ENCODE measurements at places on chromosomes 1 and 21. TPM values are rescaled to one million over a fixed set of nuclear protein-coding genes. Genes with fewer than 3 reads are reported as not detected.

- peaks cover 3% of the 10 kb centered on the region for H3K4me1 ChIP-seq
- no peak overlapping the region for H3K27ac ChIP-seq
- H3K27me3 ChIP-seq: no peaks in the 10 kb centered on the region
- no peak overlapping the region for H3K4me3 ChIP-seq
- H3K36me3 ChIP-seq: no peaks in the 10 kb centered on the region
Measured at GRCh38 chr1:22955146-22955545, 17.5 kb downstream of the LACTBL1 start.

DNA sequence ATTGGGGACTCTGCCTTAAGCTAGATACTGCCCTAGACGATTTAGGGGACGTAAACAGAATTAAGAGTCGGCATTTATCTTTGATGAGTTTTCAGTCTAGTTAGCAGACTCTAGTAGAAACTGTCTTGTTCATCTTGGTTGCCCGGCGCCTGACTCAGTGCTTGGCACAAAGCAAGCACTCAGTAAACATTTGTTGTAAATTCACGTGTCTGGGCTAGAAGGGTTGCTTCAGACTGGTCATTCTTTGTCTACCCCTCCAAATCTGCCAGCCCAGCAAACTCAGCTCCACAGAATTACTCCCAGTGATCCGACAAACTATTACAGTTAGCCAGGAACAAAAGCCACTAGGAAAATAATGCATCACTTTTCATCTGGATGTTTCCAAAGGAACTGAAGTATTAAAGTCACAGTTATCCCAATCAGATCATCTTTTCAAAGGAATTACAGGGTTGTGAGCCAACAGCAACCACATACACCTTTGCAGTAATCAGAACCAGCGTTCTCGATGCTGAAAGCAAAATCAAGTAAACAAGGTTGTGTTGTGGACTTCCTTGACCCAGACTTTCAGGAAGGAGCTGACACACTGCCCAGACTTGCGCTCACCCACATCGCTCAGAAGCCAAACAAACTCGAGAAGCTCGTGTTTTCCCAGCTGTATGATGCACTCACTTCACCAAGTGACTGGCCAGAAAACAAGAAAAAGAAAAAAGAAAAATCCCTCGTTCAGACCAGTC is 66.5 kb upstream of the GADD45A start:
- peak overlapping the region; percentile 39 for H3K27ac ChIP-seq
- H3K4me1 ChIP-seq: peaks cover 10% of the 10 kb centered on the region
- peak overlapping the region; percentile 21 for H3K4me3 ChIP-seq
- H3K36me3 ChIP-seq: no peaks in the 10 kb centered on the region
- DNase-seq: peak; percentile 77

- no peak overlapping the region for H3K27ac ChIP-seq
- no peaks in the 10 kb centered on the region for H3K27me3 ChIP-seq
- no peaks in the 10 kb centered on the region for H3K36me3 ChIP-seq
Measured at GRCh38 chr1:91135799-91136198, 114.0 kb upstream of the ZNF644 start.

DNA sequence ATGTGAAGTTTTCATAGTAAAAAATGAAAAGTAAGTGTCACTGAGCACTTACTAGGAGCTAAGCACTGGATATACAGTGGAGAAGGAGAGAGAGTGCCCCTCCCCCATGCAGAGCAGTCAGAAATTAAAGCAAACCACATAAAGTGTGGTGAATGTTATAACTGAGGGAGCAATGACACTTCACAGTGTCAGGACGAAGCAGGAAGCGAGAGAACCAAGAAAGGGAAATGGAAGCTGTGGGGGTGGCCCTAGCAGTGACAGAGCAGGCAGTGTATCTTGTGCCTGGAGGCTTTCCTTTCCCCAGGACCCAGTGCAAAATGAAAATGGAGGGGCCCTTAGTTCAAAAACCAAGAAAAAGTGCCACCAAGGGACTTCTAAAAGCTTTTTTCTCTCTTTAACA is 21.5 kb upstream of the RCAN3 start:
- no peaks in the 10 kb centered on the region for H3K27me3 ChIP-seq
- no peaks in the 10 kb centered on the region for H3K4me1 ChIP-seq
- no peak for DNase-seq
- no peak overlapping the region for H3K4me3 ChIP-seq
- no peak overlapping the region for H3K27ac ChIP-seq

FAM151A gene
- polyA plus RNA-seq: 0.06 TPM

GRCh38 chr1:169207797-169208520 is 101.5 kb downstream of the ATP1B1 start:
- H3K27ac ChIP-seq: no peak overlapping the region
- H3K36me3 ChIP-seq: no peaks in the 10 kb centered on the region
- DNase-seq: no peak
- no peaks in the 10 kb centered on the region for H3K27me3 ChIP-seq
- H3K4me1 ChIP-seq: no peaks in the 10 kb centered on the region

DNA sequence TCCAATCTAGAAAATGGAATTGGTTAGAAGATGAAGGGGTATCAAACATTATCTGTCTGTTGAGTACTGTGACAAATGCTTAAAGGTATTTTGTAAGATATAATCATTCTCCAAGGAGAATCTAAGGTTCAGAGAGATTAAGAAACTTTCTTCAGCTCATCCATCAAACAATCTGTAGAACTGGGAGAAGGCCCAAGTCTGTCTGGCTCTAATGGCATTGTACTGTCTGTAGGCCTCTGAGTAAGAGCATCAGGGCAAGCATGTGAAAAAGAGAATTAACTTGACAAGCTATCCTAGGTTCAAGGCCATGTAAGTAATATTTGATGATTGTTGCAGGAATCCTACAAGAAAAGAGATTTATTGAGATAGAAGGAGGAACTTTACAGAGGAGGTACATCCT is 5.3 kb upstream of the FGGY start:
- DNase-seq: no peak
- no peak overlapping the region for H3K4me3 ChIP-seq

TTC34 gene
- 0.59 TPM for polyA plus RNA-seq

DNA sequence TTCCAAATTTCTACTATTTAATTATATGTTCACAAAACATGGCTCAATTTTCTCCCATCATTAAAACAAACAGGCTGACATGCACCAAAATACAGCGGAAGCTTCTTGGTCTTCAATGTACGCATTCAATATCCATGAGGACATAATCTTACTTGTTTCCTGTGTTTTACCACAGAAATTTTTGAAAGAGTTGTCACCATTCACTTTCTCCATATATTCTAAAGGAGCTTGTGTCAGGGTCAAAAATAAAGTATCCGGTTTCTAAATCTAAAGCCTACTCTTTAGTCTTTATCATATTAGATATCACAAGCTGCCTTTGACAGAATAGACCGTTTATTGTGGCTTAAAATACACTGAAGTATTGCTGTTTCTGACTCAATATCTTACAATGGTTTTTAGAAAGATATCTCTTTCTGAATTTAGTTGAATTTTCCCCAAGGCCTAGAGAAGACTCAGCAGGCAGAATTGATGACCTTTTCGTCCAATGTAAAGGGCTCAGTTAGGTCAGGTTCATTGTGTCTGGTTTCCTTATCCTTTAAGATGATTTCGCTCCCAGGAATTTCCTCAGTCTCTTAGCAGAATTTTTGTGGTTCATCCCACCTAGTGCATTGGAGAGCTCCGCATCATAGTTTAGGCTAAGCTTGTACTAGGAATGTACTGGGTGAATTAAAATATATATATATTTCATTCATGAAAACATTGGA is 717.2 kb downstream of the NCAM2 start:
- H3K4me1 ChIP-seq: no peaks in the 10 kb centered on the region
- H3K27me3 ChIP-seq: no peaks in the 10 kb centered on the region
- DNase-seq: no peak

DNA sequence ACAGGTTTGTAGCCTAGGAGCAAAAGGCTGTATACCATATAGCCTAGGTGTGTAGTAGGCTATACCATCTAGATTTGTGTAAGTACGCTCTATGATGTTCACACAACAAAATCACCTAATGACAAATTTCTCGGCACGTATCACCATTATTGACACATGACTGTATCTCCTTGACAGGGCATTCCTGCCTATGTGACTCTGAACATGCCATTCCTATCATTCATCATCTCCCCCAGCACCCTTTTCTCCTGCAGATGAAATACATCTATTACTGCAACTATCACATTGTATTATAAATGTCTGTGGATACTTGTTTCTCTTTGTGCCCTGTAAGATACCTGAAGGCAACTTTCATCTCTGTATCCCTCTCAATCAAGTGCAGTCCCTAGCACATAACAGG is 29.9 kb downstream of the TP53BP2 start:
- peaks cover 4% of the 10 kb centered on the region for H3K4me1 ChIP-seq
- H3K27ac ChIP-seq: no peak overlapping the region
- H3K27me3 ChIP-seq: no peaks in the 10 kb centered on the region
- no peak overlapping the region for H3K4me3 ChIP-seq
- DNase-seq: no peak
- no peaks in the 10 kb centered on the region for H3K36me3 ChIP-seq

DNA sequence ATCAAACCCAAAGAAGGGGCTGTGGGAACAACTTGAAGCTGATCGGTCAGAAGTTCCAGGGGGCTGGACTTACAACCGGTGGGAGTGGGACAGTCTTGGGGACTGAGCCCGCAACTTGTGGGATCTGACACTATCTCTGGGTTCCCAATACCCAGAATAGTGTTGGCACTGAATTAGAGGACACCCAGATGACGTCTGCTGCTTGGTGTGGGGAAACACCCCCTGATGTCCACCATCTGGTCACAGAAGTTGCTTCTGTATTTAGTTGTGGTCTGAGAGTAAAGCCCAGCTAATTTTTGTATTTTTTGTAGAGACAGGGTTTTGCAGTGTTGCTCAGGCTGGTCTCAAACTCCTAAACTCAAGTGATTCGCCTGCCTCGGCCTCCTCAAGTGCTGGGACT is 28.8 kb downstream of the SERBP1 start:
- H3K27ac ChIP-seq: no peak overlapping the region
- H3K27me3 ChIP-seq: no peaks in the 10 kb centered on the region

FASLG gene
- polyA plus RNA-seq: 0.07 TPM

- no peaks in the 10 kb centered on the region for H3K27me3 ChIP-seq
- H3K4me1 ChIP-seq: no peaks in the 10 kb centered on the region
- no peak overlapping the region for H3K27ac ChIP-seq
- DNase-seq: no peak
Measured at GRCh38 chr1:5720936-5721335, 271.3 kb downstream of the NPHP4 start.

- H3K36me3 ChIP-seq: no peaks in the 10 kb centered on the region
- peaks cover 2% of the 10 kb centered on the region for H3K4me1 ChIP-seq
- no peak overlapping the region for H3K4me3 ChIP-seq
- no peak overlapping the region for H3K27ac ChIP-seq
Measured at GRCh38 chr1:79193211-79194079, 186.9 kb upstream of the ADGRL4 start.

DNA sequence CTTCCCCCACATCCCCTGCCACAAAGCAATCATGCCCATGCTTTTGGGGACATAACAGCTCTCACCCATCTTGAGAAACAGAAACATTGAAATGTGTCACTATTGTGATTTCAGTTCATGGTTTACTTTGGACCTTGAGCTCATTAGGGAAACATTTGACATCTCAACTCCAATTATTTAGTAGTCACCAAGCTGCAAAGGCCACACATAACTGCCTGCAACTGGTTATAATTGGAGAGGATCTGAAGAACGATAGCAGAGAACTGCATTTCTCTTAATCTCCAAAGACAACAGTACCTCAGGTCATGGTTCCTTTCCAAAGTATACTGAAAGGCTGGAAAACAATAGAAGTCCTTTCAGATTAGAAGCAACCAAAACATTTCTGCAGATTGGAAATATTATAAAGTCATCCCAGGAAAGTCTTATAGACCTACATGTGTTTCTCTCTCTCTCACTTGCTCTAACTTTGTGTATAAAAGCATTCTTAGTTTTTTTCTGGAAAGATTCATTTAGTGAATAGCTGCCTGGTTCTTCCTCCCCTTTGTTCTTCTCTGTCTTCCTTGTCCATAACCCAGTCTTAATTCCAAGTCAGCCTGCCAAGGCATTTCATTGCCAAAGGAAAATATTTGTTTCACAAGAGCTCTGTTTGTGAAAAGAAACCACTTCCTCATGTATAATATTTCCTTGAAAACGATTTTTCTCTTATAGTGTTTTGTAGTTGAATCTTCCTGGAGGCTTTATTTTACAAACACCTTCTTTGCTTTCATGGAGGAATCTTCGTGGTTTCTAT is 426.8 kb downstream of the ADGRL2 start:
- peaks cover 5% of the 10 kb centered on the region for H3K4me1 ChIP-seq
- no peak for DNase-seq
- H3K4me3 ChIP-seq: no peak overlapping the region
- no peaks in the 10 kb centered on the region for H3K27me3 ChIP-seq
- no peak overlapping the region for H3K27ac ChIP-seq

DNA sequence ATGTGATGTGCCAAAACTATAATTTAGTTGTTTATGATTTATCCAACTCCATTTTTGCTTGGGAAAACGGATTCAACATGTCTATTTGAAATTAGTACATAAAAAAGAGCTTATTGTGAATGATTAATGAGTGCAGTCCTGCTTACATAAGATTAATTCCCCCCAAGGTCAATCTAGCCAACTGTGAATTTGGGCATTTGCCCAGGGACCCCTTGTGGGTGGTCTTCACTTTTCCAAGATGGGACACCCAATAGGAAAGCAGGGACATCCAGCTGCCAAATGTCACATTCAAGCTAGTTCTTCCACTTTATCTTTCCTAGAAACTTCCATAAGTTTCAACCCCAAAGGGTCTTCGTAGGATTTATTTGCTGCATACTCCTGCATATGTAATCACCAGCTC is 362.4 kb upstream of the PKN2 start:
- no peak overlapping the region for H3K27ac ChIP-seq
- DNase-seq: no peak
- no peaks in the 10 kb centered on the region for H3K27me3 ChIP-seq
